ENCODE measurements at places on chromosomes 2 and 18.

DNA sequence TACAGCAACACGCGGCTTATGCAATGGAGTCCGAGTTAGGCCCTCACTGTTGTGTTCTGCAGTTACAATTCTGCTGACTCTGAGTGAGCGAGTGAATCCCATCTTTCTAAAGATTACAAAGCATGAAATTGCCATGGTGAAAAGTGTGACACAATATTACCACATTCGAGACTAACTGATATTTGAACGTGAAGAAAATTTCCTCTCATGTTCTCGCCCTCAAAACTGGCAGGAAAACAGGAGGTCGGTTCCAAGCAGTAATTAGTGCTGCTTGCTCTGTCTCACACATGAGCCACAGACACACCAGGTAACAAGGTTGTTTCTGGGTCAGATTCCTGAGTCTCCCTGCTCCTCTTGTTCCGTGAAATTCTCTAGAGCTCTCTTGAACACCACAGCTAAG lies 93.7 kb upstream of the RIOK3 start:
- no peak for DNase-seq

GRCh38 chr2:71181316-71181715 lies 45.6 kb downstream of the PAIP2B start:
- DNase-seq, result no peak

GRCh38 chr18:31061945-31062344 lies 19.4 kb upstream of the DSC3 start:
- DNase-seq, result peak; percentile 9

DNA sequence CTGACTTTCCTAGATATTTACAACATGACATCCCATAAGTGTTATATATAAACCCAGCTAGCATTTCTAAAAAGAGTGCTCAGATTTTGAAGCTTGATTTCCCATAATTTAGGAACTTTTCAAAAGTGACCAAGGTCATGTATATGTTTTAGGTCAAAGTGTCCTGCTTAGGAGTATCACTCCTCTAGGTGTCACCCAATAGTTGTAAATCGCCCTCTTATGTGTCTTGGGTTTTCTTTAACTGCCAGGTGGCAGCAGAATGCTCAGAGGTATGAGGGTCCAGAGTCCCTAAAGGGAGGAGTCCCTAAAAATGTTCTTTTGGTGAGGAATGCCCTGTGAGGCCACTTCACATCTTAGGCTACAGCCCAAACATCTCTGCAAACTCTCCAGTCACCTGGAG lies 358.3 kb downstream of the CELF4 start:
- no peak for DNase-seq

- no peak for DNase-seq
Observed at GRCh38 chr2:43031471-43032212, 194.8 kb downstream of the ZFP36L2 start.

DNA sequence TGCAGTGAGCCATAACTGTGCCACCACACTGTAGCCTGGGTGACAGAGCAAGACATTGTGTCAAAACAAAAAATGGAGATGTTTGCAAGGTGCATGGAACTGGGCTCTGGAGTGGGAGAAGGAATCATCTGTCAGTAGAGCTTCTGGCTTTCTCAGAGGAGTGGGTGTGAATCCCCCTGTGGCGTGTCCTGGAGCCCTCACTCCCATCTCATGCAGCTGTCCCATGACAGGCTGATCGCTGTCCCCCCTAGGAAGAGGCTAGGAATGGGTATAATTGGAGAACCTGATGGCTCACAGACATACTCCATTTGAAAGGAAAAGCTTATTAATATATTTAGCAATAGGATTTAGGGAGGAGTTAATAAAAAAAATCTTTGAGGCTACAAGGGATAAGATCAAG lies 125.8 kb upstream of the EPB41L3 start:
- no peak for DNase-seq
